ENCODE measurements at places on chromosomes 6 and 20. TPM values are rescaled to one million over a fixed set of nuclear protein-coding genes. Genes with fewer than 3 reads are reported as not detected.

The IL17A gene
- not detected for total RNA-seq

The CEP57L1 gene
- total RNA-seq: 25.5 TPM

The FBXO9 gene
- total RNA-seq: 25.2 TPM

The IGF2R gene
- total RNA-seq: 38.1 TPM

The GGTLC1 gene
- not detected for total RNA-seq

The SMOC2 gene
- total RNA-seq: not detected

The TGM2 gene
- 129 TPM for total RNA-seq

The PAK5 gene
- total RNA-seq: not detected

The PRSS16 gene
- not detected for total RNA-seq

The DXO gene
- 25.4 TPM for total RNA-seq

The ZBP1 gene
- total RNA-seq: not detected

The MMP24OS gene
- 26.4 TPM for total RNA-seq

The GJA10 gene
- not detected for total RNA-seq

The GLP1R gene
- not detected for total RNA-seq

The JAG1 gene
- 43.6 TPM for total RNA-seq

The DDX43 gene
- not detected for total RNA-seq

The C20orf202 gene
- total RNA-seq: not detected

The RBL1 gene
- 14.4 TPM for total RNA-seq

The KIAA1755 gene
- total RNA-seq: not detected

The GINS1 gene
- 27.9 TPM for total RNA-seq

The CASS4 gene
- not detected for total RNA-seq

The C20orf204 gene
- total RNA-seq: 0.50 TPM

Measured in HT1080 (cell line).